ENCODE measurements at places on chromosomes 4 and X. TPM values are rescaled to one million over a fixed set of nuclear protein-coding genes. Genes with fewer than 3 reads are reported as not detected.

GRCh38 chrX:68568136-68568535, 69.3 kb downstream of the YIPF6 start:
- H3K36me3 ChIP-seq: no peaks in the 10 kb centered on the region
- H3K4me3 ChIP-seq: no peak overlapping the region
- no peaks in the 10 kb centered on the region for H3K4me1 ChIP-seq
- H3K27ac ChIP-seq: no peak overlapping the region
- no peak for DNase-seq
- H3K27me3 ChIP-seq: no peaks in the 10 kb centered on the region

- H3K4me3 ChIP-seq: peak within 1 kb of the TSS; percentile 84
- peak within 1 kb of the TSS; percentile 88 for H3K27ac ChIP-seq
- H3K4me1 ChIP-seq: peaks cover 10% of the 10 kb centered on the region
- H3K36me3 ChIP-seq: no peaks in the 10 kb centered on the region
- peak; percentile 93 for DNase-seq
These were observed at the start of gene ADGRL3 for GRCh38 chr4:61200187-61200915. TSS of gene ADGRL3 (plus strand) at chr4:61200326.

- peak; percentile 80 for DNase-seq
- H3K27me3 ChIP-seq: no peaks in the 10 kb centered on the region
- H3K4me1 ChIP-seq: no peaks in the 10 kb centered on the region
- no peak overlapping the region for H3K4me3 ChIP-seq
- no peaks in the 10 kb centered on the region for H3K36me3 ChIP-seq
- H3K27ac ChIP-seq: peak overlapping the region; percentile 35
These were observed 456.5 kb downstream of the IL1RAPL1 start for GRCh38 chrX:29043746-29044145.

- peak; percentile 27 for DNase-seq
- H3K4me3 ChIP-seq: no peak overlapping the region
- H3K4me1 ChIP-seq: peaks cover 4% of the 10 kb centered on the region
- H3K36me3 ChIP-seq: no peaks in the 10 kb centered on the region
- H3K27me3 ChIP-seq: peaks cover 2% of the 10 kb centered on the region
These were observed 130.8 kb upstream of the FRG1 start for GRCh38 chr4:189809839-189810238.

DNA sequence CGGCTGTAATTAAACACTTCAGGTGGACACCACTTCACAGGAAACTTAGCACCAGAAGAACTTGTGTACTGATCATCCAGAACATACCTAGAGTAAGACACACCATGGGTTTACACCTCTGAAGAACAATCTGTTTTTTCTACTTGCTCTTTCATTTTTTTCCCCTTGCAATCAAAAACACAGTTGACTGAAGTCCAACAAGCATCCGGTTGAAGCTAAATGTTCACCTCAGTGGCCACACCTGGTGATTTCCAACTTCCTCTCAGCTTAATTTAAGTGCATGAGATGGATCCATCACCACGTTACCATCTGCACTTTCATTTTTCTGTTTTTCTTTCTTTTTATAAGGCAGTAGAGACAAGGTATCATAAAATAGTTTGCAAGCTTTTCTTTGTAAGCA, 4.9 kb upstream of the TXK start:
- no peak overlapping the region for H3K4me3 ChIP-seq
- H3K27me3 ChIP-seq: no peaks in the 10 kb centered on the region
- H3K27ac ChIP-seq: no peak overlapping the region
- no peaks in the 10 kb centered on the region for H3K4me1 ChIP-seq

Gene NALF2
- total RNA-seq: 0.31 TPM

DNA sequence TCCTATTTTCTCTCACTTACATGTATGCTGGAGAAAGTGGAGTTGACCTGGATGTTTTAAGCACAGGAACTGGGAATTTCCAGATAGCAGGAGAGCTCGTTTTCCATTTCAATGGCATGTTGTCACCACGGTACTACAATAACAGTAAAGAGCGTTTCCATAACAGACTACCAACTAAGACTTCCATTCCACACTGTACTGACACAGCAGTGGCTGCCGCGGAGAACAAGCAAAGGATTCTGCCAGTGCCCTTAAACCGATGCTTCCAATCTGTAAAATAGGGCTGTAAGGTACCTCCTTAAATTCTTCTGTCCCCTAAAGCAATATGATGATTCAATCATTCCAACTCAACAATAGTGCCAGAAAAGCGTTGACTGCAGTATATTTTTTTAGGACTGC, 143.9 kb downstream of the KLHL13 start:
- H3K4me3 ChIP-seq: peak overlapping the region; percentile 20
- no peaks in the 10 kb centered on the region for H3K36me3 ChIP-seq

DNA sequence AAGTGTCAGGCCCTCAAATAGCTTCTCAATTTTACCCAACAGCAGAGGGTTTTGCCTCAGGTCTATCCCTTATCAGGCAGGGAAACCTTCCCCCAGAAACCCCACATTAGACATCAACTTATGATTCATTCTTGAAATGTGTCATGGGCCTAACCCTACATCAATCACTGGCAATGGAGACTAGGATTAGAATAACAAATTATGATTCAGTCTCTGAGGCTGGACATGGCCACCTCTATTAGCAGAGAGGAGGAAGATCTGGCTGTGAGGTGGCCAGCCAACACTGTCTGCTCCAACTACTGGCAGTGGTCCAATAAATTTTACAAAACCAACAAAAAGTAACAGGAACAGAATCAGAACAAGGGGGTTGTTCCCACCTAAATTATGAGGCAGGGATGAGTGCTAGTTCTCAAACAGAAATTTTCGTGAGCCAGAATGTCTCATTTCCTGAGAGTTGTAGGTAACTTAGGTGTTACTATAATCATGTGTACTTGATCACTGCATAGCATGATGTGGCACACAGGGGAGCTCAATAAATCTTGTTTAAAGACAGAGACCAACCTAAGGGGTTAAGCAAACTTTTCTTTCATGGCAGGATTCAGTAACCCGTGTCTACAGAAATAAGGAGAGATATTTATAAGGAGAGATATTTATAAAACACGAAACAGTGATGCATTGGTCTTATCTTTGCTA, 126.8 kb downstream of the NFKB1 start:
- no peaks in the 10 kb centered on the region for H3K27me3 ChIP-seq
- H3K4me1 ChIP-seq: no peaks in the 10 kb centered on the region
- no peak overlapping the region for H3K4me3 ChIP-seq
- DNase-seq: no peak
- H3K36me3 ChIP-seq: peaks cover 2% of the 10 kb centered on the region

DNA sequence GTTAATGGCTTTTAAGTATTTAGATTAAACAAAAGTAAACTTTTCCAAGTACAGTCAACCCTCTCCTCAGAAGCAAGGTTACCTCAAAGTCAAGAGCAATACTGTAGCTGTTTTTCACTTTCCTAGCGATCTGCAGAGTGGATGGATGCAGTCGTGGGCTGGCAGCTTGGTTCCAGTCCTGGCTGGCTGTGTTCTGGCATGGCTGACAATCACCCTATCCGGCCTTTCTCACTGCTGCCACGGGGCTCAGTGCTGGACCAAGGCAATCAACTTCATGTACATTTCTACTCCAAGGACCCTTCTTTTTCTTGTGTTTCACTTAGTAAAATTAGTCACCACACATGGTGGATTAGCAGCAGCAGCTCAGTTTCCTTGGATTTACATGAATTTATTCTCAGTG, 208.3 kb downstream of the GABRB1 start:
- no peaks in the 10 kb centered on the region for H3K4me1 ChIP-seq
- H3K36me3 ChIP-seq: no peaks in the 10 kb centered on the region
- H3K4me3 ChIP-seq: no peak overlapping the region
- H3K27me3 ChIP-seq: no peaks in the 10 kb centered on the region

Gene TMEM47
- 63.6 TPM for total RNA-seq

DNA sequence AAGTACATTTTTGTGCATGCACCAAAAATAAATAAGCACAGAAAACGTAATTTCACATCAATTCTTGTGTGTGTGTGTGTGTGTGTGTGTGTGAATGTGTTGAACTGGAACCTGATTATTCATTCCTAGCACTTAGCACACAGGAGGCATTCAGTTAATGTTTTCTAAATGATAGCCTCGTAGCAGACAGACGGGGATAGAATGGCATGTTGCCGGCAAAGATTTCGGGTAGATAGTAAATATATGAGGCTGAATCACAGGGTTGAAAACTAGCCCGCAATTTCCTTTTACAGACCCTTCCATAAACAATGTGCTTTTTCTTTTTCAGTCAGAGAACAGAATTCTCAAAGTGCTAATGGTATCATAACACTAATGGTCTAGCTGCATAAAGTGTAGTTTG, 13.5 kb downstream of the MAOB start:
- peaks cover 8% of the 10 kb centered on the region for H3K27me3 ChIP-seq
- no peak for DNase-seq
- no peak overlapping the region for H3K27ac ChIP-seq
- no peaks in the 10 kb centered on the region for H3K36me3 ChIP-seq
- no peak overlapping the region for H3K4me3 ChIP-seq

Gene DUX4
- not detected for total RNA-seq

DNA sequence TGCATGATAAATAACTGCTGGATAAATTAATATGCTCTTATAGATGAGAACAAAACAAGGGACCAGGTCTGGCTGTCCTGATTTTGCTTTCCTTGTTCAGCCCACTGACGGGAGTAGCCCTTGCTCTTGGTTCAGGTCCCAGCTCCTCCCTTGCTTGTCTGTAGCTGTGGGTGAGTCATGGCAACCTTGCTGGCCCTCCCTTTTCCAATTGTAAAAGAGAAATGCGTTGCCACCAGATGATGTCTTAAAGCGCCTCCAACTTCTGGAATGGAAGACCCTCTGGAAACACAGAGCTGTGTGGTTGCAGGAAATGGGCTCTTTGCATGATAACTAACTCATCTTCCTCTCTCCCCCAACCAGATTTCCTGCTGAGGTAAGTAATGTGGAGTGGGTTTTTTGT, 171.4 kb downstream of the AASDH start:
- H3K27ac ChIP-seq: no peak overlapping the region
- no peaks in the 10 kb centered on the region for H3K27me3 ChIP-seq
- DNase-seq: peak; percentile 25
- no peaks in the 10 kb centered on the region for H3K4me1 ChIP-seq
- H3K36me3 ChIP-seq: no peaks in the 10 kb centered on the region

- no peaks in the 10 kb centered on the region for H3K4me1 ChIP-seq
- no peak overlapping the region for H3K27ac ChIP-seq
- H3K36me3 ChIP-seq: no peaks in the 10 kb centered on the region
- H3K27me3 ChIP-seq: peaks cover 18% of the 10 kb centered on the region
These were observed 43.9 kb upstream of the FAM9A start for GRCh38 chrX:8845060-8845459.

DNA sequence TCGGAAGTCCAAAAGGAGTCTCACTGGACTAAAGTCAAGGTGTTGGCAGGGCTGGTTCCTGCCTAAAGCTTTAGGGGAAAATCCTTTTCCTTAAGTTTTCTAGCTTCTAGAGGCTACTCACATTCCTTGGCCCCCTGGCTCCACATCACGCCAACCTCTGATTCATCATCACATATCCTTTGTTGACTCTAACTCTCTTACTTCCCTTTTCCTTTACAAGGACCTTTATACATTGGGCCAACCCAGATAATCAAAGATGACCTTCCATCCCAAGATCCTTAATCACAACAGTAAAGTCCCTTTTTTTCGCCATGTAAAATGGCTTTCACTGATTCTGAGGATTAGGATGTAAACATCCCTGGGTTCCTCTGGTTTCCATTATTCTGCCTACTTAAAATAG, 146.4 kb upstream of the DCAF8L1 start:
- no peaks in the 10 kb centered on the region for H3K4me1 ChIP-seq
- no peaks in the 10 kb centered on the region for H3K36me3 ChIP-seq
- H3K4me3 ChIP-seq: no peak overlapping the region
- DNase-seq: no peak
- no peak overlapping the region for H3K27ac ChIP-seq

DNA sequence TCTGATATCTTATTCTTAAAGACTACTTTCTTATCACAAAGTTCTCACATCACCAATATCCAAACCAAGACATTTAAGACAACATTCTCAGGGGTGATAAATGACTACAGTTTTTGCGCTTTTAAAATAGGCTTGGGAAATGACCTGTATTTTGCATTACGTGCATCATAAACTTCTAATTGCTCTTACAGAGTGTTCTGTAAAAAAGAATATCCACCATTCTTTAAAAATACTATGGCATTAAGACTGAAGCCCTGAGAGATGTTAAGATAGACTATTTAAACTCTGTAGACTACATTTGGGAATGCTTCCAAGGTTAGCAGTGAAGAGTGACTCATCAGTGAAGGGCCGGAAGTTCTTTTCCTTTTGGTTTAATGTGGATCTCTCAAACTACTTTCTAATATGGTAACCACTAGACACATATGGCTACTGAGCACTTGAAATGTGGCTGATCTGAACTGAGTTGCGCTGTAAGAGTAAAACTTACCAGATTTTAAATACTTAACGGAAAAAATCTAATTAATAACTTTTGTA, 518.8 kb upstream of the FTHL17 start:
- H3K27ac ChIP-seq: no peak overlapping the region
- no peaks in the 10 kb centered on the region for H3K27me3 ChIP-seq
- no peaks in the 10 kb centered on the region for H3K4me1 ChIP-seq

- DNase-seq: no peak
- no peak overlapping the region for H3K27ac ChIP-seq
- no peaks in the 10 kb centered on the region for H3K36me3 ChIP-seq
- H3K4me3 ChIP-seq: no peak overlapping the region
- H3K27me3 ChIP-seq: peaks cover 1% of the 10 kb centered on the region
These were observed 54.4 kb upstream of the GPR174 start for GRCh38 chrX:79089896-79090584.

DNA sequence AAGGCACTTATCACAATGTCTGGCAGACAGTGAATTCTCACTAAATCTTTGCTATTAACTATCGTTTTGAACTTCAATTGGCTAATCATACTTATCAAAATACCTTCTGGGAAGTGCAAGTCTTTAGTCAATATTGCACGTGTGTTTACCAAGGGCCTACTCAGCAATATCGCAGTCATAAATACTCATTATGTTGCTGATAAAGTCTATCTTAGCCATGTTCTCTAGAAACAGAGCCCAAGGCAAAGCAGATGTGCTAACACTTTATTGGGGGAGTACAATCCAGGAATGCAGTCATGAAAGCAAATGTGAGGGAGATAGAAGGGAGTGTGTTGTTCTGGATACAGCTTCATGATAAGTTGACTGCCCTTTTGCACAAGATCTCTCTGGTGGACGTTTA, 90.5 kb downstream of the FBXO8 start:
- DNase-seq: no peak
- H3K36me3 ChIP-seq: no peaks in the 10 kb centered on the region
- no peak overlapping the region for H3K4me3 ChIP-seq
- no peaks in the 10 kb centered on the region for H3K4me1 ChIP-seq

DNA sequence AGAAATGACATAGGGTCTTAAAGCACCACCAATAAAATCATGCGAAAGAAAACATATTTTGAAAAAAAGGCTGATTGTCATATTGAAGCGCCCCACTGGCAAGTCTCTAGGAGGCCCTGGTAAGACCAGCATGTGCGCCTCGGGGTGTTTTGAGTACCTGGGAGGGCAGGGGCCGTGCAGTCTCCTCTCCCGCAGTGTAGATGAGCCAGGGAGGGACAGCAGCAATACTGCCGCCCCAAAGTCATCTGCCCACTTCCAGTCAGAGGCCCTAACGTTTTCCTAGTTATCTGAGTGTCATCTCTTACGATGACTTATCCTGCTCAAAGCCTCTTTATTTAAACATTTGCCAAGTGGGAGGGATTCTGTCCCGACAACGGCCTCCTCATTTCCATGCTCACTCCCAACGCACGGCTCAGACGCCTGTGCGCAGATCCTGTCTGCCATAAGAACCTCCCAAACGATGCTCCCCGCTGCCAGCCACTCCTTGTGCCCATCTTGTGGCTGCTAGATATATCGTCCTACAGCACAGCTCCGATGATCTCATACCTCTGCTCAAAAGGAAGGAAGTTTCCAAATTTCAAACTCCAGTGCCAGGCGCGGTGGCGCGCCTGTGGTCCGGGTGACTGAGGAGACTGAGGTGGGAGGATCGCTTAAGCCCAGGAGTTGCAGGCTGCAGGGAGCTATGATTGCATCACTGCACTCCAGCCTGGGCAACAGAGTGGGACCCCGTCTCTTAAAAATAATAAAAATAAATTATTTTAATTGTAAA, 17.2 kb upstream of the SCRG1 start:
- H3K36me3 ChIP-seq: no peaks in the 10 kb centered on the region
- DNase-seq: no peak
- H3K27me3 ChIP-seq: no peaks in the 10 kb centered on the region
- no peak overlapping the region for H3K4me3 ChIP-seq
- no peaks in the 10 kb centered on the region for H3K4me1 ChIP-seq
